ENCODE measurements at places on chromosomes 6 and 20. TPM values are rescaled to one million over a fixed set of nuclear protein-coding genes. Genes with fewer than 3 reads are reported as not detected.

Gene SLC35D3
- under 0.01 TPM for total RNA-seq

Gene UNC5CL
- total RNA-seq: 0.15 TPM

Gene SLC17A2
- not detected for total RNA-seq

Gene OR2H1
- total RNA-seq: not detected

Gene SRMS
- not detected for total RNA-seq

Gene IP6K3
- 4.1 TPM for total RNA-seq
